Body of pancreas (tissue), 4 donors: ENCODE measurements at places on chromosomes 16 and 17.

DNA sequence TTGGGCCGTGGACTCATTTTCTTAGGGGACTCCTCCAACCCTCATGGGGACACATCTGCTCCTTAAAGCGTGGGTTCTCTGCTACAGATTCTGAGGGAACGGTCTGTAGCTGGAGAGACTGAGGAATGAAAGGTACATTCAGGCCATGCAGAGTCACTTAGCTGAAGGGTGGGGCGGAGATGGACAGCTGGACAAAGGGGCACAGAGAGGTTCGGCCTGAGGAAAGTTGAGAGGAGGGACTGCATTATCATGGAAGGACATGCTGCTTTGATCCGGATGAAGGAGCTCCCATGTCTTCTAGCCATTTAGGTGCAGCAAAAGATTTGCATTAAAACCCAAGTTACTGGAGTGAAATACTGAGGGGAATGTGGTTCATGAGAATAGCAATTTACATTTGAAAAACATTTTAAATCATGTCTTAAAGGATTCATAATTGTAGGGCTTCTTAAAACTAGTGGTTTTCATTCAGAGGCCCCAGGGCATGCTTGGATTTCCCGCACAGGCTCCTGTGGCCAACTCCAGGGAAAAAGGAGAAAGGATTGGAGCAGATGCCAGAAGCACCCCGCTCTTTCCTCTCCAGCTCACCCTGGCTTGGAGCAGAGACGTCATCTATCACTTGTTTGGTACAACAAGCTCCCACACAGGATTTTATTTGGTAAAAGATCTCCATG lies 54.2 kb downstream of the CDRT4 start:
- no peak for DNase-seq

DNA sequence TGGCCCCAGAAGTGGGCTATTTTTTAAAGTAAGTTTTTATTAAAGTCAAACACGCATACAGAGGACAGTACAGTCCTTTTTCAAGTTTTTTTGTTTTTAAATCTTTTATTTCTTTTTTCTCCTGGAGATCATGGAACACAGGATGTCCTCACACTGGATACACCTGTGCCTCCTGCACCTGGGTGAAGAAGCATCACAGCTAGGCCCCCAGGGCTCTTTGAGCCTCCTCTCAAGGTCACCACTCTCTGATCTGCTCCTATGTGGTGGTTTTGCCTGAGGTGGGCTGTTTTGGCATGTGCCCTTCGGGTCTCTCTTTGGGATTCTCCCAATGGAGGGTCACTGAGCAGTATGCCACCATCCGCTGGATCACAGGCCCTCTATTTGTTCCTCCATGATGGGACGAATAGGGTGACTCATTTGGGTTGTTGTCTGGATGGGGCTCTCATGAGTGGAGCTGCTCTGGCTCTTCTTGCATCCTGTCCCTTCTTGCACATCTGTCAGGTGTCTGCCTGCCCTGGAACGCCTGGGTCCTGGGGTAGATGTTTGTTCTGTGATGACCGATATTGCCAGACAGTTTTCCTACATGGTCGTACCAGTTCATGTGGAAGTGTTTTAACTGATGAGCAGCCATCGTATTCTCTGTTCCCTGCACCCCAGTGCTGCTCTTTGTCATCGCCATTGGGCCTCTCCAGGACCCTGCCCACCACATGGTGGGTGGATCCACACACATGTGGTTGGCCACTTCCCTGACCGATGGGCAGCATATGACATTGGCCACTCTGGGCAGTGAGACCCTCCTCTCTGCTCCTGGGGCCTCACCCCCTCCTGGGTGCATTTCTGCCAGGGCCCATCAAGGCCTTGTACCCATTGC lies 55.2 kb upstream of the MED9 start:
- no peak for DNase-seq

GRCh38 chr16:47060596-47060995 lies 83.1 kb downstream of the NETO2 start:
- DNase-seq: no peak

DNA sequence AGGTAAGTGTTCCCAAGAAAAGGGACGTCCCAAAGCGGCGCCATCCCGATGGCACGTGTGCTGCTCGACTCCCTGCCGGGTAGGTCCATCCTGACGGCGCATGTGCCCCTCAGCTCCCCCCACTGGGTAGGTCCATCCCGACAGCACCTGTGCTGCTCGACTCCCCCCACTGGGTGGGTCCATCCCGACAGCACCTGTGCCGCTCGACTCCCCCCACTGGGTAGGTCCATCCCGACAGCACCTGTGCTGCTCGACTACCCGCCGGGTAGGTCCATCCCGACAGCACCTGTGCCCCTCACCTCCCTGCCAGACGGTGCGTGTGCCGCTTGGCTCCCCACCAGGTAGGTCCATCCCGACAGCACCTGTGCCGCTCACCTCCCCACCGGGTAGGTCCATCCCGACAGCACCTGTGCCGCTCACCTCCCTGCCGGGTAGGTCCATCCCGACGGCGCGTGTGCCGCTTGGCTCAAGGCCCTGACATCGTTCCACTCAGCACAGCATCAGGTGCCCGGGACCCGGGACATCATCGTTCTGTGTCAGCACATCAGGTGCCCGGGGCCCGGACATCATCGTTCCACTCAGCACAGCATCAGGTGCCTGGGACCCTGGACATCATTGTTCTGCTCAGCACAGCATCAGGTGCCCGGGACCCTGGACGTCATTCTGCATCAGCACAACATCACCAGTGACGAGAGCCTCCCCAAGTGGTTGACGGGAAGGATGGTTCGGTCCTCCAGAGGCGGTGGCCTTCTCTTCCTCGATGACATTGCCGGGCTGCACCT lies 5.7 kb upstream of the FN3K start:
- DNase-seq: no peak

DNA sequence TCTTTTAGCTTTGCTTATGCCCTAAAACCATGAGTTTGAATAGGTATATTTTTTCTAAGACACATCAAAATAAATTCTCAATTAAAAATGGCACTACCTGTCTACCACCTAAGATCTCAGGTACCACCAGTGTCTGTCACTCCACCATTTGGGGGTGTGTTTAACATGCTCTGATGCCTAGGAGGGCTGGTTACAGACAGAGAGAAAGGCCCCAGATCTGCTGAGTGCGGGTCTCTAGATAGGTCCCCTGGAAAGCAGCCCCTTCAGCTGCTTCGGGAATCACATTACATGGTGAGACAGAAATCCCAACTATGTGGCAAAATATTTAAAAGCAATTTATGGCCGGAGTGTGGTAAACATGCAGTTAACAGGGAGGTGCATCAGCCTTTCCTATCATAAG lies 653 bp upstream of the VAC14 start:
- no peak for DNase-seq

DNA sequence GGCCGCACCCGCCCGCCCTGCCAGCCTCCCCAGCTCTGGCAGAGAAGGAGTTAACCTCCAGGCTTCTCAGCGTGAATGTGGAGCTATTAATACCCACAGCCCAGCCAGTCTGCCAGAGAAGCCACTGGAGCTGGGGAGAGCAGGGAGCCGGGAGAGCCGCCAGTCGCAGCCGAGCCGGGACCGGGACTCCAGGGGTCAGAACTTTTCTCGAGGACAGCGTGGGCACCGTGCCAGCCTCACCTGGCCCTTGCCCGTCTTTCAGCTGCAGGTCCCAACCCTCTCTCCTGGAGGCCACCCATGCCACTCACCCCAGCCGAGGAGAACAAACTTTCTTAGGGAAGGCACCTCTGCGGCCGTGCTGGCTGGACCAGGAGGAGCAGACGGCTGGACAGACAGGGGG lies 33.8 kb upstream of the SBK1 start:
- DNase-seq: peak; percentile 18

GRCh38 chr16:19882186-19882585 lies 2.5 kb downstream of the GPRC5B start:
- DNase-seq: no peak

GRCh38 chr17:78126895-78127238 lies 1.7 kb downstream of the TMC6 start:
- no peak for DNase-seq

DNA sequence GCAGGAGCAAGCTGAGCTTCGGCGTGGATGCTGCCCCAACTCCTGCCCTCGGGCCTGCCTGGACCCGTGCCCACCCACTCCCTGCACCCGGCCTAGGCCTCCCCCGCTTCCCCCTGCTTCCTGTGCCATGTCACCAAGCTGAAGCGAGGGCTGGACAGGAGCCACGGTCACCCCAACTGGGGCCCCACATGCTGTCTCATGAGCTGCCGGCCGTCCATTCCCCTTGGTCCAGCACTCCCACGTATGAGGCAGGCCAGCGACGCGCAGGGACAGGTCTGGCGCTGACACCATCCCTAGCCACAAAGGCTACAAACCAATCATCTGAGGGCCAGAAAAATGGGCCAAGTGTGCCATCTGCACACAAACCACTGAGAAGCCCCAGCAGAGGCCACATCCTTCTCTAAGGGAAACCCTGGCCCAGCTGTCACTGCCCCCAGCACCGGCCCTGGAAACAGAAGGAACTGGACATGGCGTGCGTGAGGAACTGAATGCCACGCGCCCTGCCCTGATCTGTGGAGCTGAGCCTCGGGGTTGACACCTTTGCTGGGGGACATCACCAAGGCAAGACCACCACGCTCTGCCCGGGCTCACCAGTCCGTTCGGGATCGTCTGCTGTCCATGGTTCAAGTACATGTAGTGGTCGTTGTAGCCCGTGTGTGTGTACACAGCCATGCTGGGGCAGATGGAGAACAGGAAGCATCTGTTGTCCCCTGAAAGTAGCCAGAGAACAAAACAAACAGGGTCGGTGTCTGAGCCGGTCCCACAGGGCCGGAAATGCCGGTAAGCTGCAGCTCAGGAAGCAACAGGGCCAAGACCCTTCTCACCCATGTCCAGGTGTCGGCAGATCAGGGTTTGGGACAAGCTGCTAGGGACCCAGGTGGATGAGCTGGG lies 22.2 kb downstream of the MEAK7 start:
- no peak for DNase-seq

- peak; percentile 57 for DNase-seq
Measured at GRCh38 chr16:51951668-51952298, 595.2 kb downstream of the TOX3 start.

DNA sequence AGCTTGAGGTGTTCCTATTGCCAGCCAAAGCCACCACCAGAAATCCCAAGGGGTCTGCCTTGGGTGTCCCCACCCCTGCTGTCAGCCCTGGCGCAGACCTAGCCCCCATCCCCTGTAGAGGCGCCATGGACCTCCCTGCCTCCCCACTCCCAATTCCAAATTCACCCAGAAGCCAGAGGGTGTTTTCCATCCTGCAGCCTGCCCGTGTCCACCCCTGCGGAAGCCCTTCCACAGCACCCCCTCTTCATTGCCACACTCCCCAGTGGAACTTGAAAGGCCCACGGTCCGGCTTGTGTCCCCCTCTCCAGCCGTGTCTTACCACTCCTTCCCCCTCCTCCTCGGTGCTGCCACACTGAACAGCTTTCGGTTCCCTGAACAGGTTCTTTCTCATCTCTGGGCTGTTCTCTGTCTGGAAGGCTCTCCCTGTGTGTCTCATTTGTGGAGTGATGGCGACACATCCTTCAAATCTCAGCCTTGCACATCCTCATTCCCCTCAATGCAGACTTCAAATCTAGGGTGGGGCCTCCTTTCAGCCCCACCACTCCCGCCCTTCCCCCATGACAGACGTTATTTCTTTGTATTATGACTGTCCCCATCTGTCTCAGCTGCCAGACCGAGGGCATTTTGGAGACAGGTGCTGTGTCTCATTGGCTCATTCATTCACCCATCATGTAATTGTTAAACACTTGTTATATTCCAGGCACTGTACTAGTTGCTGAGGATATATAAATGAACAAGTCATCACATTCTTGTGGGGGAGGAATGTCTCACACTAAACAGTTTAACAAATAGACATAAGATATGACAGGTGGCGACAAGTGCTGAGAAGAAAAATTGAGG lies 36.3 kb downstream of the ADGRG5 start:
- DNase-seq: no peak

DNA sequence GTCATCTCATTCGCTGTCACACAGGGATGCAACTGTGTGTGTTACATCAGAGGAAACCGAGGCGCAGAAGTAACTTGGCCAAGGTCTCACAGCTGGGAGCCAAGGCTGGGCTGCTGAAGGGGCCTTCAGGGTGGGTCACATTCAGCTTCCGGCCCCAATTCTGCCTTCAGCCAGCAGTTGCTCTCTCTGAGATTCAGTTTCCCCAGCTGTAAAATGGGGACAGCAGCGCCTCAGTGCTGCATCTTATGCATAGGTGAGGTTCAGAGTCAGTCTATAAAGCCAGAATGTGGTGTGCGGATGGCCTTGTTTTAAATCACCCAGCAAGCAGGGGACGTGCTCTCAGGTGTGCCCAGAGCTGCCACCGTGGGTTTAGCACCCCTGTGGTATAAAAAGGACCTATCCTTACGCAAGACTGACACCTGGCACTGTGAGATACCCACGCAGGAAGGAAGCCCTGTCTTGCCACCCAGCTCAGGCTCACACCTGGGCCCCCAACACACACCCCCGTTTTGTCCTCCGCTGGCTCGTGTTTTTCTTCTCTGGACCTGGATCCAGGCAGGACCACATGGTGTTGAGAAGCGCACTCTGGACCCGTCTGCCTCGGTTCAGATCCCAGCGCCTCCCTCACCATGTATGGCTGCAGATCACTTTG lies 94.6 kb upstream of the GSE1 start:
- DNase-seq: no peak

GRCh38 chr17:2192367-2193057 lies 111.1 kb downstream of the SMG6 start:
- DNase-seq: no peak
